ENCODE measurements at places on chromosomes 6 and 20.

DNA sequence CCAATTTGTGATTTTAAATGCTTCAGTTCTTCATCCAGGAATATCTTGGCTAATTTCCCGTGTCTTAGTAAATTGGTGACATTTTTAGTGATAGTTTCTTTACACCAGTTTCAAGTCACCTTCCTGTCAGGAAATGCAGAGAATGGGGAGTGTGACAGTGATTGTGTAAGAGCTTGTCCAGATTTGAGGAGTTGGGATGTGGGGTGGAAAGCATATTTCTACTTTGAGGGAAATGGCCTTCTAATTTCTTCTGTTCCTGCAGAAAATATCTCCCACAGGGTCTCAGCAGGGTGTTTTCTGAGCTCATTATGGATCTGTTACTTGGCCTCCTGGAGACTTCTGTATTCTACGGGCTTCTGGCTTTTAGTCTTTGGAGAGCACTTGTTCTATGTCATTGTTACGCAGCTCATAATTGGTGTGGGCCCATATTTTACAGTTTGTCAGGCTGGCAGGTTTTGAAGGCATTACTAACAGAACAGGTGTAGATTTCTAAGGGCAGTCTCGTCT, 65.6 kb downstream of the TMEM200A start:
- DNase-seq = no peak

- DNase-seq = no peak
These were observed 66.6 kb downstream of the CDKAL1 start for GRCh38 chr6:20600831-20601230.

GRCh38 chr6:167796192-167796981, 30.3 kb upstream of the AFDN start:
- no peak for DNase-seq

- no peak for DNase-seq
These were observed 241.5 kb upstream of the RNF24 start for GRCh38 chr20:4256874-4257273.

- DNase-seq = no peak
These were observed 18.8 kb downstream of the MAP3K4 start for GRCh38 chr6:161010418-161010817.

DNA sequence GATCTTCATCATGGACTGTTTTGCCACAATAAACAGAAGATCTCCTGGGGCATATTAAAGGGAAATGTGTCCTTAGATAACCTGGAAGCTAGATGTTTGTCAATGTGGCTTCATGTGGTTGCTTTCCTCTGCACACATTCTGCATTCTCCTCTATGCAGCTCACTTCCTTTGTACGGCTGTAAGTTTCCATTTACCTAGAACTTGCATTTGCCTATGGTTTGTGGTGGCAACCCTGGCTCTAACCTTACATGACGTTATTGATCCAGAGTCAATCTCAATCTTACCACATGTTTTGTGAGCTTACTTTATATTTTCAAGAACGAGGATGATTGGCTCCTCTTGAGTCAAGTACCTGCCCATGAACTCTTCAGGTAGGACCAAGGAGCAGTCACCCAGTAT, 863.1 kb downstream of the MAFB start:
- DNase-seq = no peak

GRCh38 chr20:483815-484644, 21.7 kb upstream of the TBC1D20 start:
- DNase-seq = no peak

DNA sequence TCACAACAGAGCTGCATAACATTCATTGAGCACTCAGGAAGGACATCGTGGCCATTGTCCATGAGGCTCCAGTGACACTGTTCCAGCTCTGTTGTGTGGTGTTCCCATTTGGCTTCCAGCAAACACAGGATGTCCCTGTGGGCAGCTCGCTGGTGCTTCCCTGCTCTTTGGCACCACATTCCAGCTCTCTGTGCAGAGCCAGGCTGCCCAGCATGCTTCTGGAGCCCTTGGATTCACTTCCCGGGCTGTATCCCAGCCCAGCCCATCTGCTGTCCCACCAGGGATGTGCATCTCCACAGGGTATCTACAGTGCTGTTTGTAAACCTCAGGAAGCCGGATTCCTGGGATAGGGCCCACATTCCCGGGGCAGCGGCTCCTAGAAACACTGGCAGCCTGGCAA, 57.2 kb downstream of the CTCFL start:
- DNase-seq = no peak

GRCh38 chr6:44456070-44456965, 68.8 kb downstream of the CDC5L start:
- no peak for DNase-seq

- no peak for DNase-seq
These were observed 113.4 kb upstream of the MRPS10 start for GRCh38 chr6:42331019-42331418.

GRCh38 chr20:50558483-50558925, 48.3 kb downstream of the PTPN1 start:
- DNase-seq = no peak

DNA sequence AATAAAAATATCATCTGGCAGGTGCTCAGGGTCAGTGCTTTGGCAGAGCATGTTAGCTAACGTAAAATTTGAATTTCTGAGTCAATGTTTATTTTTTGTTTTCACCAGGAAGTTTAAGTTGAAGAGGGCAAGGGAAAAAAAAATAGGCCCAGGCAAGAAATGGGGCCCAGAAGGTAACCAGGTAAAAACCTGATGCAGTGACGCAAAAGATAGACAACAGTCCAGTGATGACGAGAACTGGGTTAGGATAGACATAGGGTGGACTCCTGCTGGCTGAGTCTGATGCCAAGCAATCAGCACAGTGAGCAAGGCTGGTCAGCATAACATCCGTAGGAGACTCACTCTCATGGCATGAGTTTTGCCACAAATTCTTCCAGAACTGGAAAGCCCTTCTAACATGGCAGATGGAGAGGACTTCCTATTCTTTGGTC, 42.2 kb downstream of the ZHX3 start:
- DNase-seq = no peak

Measured in NCI-H1694 (cell line).